ENCODE measurements at places on chromosomes 1 and 21.

DNA sequence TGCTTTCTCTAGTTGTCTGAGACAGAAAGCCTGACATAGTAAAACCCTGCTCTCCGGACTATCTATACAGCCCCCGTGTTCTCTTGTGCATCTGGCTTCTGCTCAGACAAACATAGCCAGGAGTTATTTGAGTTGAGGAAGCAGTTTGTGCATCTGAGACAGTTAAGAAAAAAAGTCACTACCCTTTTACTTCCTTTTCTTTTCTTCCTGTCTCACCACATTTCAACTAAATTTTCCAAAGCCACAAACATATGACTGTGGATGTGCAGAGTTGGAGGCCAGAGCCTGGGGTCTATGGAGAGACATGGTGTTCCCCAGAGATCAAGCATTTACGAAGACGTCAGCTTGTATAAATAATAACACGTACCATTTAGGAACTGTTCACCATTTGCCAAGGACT is 158.5 kb upstream of the FGGY start:
- ATAC-seq: no peak

DNA sequence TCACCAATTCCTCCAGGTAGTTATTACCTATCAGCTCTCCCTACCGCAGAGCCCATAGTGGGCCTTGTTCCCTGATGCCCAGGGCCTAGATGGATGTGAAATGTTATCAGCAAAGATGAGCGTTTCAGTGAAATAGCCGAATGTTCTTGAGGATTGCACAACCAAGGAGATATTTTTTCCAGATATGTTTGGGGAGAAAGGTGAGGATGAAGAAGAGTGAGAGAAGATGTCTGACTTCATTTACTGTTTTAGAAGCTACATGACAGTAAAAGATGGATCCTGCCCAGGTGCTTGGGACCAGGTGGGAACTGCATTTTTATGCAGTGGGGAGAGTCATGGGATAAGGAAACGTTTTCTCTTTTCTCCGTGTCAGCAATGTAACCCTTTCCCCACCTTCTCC is 231.7 kb upstream of the C1orf174 start:
- ATAC-seq: no peak

- ATAC-seq: no peak
Observed at GRCh38 chr1:69502991-69503390, 64.7 kb upstream of the LRRC7 start.

GRCh38 chr1:66980745-66981367 is 56.1 kb downstream of the MIER1 start:
- no peak for ATAC-seq

DNA sequence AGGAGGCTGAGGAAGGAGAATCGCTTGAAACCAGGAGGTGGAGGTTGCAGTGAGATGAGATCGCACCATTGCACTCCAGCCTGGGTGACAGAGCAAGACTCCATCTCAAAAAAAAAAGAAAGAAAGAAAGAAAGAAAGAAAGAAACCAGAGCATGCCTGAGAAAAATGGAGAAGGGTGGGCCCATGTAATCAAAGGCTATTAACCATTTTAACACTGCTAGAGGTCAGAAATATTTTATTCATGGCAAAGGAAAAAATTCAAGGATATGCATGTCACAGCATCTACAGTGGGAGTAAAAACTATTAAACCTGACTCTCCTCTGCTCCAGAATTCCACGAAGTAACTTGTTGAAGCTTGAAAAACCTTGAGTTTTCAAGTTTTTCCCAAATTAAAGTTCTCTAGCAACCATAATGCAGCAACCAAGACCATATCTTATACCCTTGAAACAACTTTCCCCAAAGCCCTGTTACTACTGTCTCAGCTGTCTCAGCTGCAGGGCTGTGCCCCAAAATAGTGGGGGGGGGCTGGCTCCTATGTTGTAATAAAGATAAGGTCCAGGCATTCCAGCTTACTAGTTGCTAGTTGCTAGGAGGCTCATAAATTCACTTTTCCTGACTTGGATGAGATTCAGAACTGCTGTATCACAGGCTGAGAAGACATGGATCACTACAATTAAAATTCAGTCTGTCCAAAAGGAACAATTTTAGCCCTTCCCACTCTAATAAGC is 112.9 kb upstream of the SOD1 start:
- no peak for ATAC-seq

GRCh38 chr1:243364330-243364729 is 108.5 kb downstream of the SDCCAG8 start:
- ATAC-seq: no peak

DNA sequence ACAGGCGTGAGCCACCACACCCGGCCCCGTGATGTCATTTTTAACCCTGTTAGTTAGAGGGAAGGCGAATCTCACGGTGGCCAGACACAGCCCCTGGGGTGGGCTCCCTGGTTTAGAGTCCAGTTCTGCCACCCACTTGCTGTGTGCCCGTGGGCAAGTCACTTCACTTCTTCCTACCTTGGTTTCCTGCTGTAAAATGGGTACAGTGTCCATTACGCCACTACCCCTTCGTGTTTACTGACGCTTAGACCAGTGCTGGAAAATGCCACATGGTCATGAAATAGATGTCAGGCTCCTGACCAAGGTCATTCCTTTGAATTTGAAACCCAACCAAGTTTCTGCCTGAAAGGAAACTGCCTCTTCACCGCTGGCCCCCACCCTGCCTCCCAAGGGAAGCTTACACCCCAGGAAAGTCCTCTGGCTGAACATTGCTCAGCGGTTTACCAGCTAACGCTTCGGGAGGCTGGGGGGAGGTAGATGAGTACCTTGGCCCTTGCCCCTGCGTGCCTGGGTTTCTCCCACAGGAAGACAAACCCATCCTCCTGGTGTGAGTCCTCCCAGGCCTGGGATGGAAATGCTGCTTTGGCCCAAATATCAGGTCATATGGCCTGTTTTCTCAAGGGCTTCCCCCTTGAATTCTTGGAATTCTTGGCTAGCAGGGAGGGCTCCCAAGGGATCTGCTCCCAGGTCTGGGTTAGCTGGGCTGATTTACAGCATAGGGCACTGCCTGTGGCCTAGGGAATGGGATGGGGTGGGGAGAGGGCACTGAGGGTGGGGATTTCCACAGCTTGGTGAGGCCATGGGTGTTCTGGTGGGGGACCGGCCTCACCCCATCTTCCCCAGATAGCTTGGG is 7.6 kb upstream of the AADACL4 start:
- no peak for ATAC-seq

GRCh38 chr1:40449684-40450494 is at the start of gene ZFP69B:
Gene ZFP69B (plus strand): TSS chr1:40450476. CDS start chr1:40450962, 486 bp downstream.
- peak; percentile 71 for ATAC-seq

GRCh38 chr21:42512346-42513034 is 1.2 kb upstream of the SLC37A1 start:
- no peak for ATAC-seq
